ENCODE measurements at places on chromosomes 7 and 10.

DNA sequence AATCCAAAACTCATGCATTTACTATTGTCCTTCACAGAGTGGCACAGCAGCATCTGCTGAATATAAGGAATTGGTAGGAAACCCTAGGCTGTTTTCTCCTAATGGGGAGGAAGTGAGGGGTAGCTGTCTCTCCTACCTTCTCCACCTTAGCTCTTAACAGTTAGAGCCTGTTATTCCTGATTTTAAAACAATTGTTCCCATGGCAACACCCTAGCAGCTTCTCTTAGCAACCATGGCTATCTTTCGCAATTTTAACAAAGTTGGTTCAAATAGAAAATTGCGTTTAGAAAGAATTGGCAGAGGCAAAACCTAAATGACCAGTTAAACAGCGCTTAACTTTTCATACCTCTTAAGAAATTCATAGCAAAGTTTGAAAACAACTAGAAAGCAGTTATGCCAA, 603.4 kb upstream of the AUTS2 start:
- DNase-seq = no peak

DNA sequence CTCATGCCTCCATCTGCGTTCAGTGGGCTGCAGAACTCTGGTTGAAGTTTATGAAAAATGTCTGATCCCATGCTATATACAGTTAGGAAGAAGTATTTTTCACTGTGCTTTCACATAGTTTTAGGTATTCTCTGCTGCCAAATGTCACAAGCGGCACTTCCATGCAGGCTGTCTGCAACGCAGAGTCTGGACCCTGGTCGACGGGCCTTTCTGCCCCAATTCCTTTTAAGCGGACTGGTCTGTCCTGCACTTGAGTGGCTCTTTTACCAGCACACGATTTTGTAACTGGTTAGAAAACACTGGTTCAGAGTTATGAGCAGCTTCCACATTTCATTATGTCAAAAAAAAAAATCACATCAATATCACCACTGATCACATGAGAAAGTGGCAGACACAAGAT, 143.0 kb downstream of the DIP2C start:
- DNase-seq = no peak

DNA sequence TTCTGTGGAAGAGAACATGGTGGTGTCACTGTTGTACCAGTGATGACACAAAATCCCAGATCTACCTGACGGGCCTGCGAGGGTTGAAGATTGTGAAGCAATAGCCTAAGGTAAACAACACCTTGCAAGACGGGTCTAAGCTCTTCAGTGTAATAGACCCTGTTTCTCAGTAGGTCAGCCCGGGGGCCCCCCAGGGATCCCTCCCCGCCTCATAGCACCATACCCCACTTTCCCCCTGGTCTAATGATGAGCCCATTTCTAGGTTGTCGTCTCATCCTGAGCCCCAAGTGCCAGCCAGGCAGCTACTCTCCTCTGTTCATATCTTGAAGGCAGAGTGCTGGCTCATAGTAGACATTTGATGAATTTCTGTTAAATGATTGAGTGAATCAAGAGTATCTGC, 2.6 kb upstream of the ACTR3C start:
- no peak for DNase-seq

DNA sequence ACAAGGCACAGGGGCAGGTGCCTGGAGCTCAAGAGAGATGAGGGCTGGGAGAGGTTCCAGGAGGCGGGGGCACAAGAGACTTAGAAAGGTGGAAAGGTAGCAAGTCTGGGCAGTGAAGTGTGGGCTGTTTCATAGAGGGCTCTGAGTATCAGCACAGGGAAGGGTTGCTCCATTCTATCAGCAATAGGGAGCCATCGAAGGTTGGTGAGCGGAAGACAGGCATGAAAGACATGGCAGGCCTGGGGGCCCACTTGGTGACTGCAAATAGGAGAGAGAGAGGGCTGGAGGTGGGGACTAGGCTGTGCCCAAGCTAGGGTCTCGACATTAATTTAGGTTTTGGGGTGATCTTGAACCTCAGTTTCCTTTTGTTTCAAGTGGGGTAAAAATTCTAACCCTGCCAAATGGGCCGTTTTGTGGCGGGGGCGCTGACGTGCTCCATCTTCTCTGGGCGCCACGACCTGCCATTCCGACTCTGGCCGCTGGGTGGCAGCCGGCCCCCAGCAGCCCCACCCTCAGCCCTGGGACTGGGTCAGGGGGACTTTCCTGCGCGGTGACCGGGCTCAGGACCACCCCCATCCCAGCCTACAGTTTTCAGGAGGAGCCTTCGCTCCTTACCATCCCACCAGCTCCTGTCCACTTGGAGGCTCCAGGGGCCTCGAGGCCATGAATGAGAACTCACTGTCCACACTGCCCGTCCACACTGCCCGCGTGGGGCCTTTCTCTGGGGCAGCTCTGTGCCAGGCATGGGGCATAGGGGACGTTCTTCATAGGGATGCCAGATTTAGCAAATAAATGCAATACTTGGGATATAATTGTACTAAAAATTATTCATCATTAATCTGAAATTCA, 37.2 kb upstream of the PCBD1 start:
- no peak for DNase-seq

- DNase-seq = peak; percentile 4
These were observed 828.8 kb upstream of the MBL2 start for GRCh38 chr10:53601260-53601875.
